DMS153 (cell line): ENCODE measurements at places on chromosomes 16 and 17.

- peak; percentile 37 for DNase-seq
Observed at GRCh38 chr17:64706224-64707049, 44.3 kb upstream of the SMURF2 start.

DNA sequence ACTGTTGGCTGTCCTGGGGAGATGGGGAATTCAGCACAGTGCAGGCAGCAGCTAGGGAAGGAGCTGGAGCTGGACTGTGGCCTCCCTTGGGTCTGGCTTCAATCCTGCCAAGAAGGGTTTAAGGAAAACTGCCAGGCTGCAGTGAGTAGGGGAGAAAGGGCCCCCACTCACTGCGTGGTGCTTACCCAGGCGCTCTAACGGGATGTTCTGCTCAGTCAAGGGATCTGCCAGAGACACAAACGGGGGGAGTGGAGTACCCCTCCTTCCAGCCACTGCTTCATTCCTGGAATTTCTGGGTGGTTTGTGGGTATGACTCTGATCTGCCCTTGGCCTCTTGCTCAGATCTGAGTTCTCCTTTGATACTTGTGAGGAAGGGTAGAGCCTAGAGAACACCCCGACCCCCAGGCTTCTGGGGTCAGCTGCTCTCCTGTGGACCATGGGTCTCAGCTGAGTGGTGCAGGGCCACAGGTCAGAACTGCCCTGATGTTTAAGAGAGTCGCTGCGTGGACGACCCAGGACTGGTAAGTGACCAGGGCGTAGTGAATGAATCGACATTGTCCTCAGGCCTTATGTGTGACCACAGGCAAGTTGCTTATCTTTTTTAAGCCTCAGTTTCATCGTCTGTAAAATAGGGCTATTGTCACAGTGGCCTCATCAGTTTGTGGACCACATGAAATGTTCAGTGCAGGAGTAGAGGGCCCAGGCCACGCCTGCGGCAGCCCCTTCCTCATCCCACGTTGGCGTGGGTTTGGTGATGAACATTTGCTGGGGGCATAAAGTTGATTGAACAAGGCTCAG is 9.6 kb downstream of the CRISPLD2 start:
- no peak for DNase-seq

GRCh38 chr17:18981642-18982424 is 22.7 kb downstream of the FAM83G start:
- no peak for DNase-seq

- DNase-seq, result peak; percentile 40
Observed at GRCh38 chr17:57086069-57086930, 1.3 kb downstream of the AKAP1 start.

GRCh38 chr16:17483351-17483750 is 12.6 kb upstream of the XYLT1 start:
- DNase-seq, result no peak

- no peak for DNase-seq
Observed at GRCh38 chr16:4693956-4694641, 737 bp downstream of the NUDT16L1 start.

GRCh38 chr17:70608193-70608592 is 438.9 kb downstream of the KCNJ2 start:
- no peak for DNase-seq

DNA sequence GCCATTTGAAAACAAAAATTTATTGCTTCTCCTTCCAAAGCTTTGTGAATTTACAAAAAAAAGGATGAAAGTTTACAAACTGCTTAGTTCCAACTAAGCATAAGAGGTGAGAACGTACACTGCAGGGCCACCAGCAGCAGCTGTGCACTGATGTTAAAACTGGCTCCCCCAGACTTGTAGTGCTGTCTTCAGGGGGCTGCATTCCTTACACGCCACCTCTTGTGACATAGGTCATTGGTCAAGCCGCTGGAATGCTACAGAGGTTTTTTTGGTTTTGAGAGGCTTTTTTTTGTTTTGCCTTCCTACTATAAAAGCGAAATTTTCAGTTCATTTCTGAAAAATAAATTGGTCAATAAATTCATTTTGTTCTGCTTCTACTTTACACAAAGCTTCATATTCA is 6.9 kb downstream of the IFT20 start:
- DNase-seq, result no peak

DNA sequence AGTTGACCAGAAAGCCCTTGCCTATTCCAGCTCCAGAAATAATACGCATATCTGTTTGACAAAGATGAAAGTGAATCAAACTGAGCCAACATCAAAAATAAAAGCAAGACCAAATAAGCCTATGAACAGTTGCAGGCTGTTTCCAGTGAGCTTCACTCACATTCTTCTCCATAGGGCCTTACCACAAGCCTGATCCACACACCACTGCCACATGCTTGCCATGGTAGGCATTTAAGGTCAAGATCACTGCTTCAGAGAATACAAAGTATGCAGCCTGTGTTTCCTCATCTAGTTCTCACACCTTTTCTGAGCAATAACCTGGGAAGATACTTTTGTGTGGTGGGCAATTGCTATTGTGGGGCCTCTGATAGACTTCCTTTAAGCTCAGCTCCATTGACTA is 1060.2 kb downstream of the CDH11 start:
- DNase-seq, result no peak

DNA sequence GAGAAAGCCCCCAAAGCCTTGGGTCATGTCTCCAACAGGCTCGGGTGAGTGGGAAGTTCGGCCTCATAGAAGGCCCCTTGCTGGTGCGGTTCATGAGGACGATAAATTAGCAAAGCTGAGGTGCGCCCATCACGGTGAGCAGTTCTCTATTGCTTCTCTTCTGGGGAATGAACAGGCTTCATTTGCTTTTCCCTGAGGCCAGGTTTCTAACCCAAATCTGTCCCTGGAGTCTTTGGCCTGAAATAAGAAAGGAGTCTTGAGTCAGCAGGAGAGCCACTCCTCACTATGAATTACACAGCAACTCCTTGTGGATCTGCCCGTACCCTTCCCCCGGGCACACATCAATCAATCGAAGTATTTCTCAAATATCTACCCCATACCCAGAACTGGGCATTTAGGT is 94.6 kb downstream of the YPEL2 start:
- no peak for DNase-seq

- DNase-seq, result no peak
Observed at GRCh38 chr17:79814127-79814973, 17.5 kb upstream of the CBX8 start.

DNA sequence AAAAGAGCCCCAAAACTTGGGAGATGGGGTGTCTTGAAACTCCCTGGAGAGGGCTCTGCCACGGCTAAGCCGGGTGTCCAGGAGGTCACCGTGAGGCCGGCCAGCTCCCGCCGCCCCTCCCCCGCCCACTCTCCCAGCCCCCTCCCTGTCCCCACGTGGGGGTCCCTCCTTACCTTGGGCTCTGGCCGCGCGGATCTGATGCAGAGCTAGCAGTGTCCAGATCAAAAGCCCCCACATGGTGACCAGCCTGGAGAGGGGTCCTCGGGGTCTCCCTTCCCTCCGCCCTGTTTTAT is 447 bp downstream of the SDK2 start:
- no peak for DNase-seq

DNA sequence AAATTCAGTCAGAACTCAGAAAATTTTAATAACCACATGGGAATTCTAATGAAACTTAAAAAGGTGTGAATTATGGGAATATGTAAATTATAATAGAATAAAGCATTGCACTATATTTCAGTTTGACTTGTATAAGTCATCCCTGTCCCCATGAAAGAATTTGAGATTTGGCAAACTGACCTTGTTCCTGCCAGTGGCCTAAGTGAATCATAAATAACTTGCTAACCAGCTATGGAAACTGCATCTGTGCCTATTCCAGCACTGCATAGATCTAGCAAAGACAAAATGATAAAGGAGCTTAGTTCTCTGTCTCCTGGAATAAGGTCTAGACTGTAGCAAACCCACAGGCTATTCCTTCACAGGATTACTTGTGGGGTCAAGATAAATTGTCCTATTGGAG is 106.8 kb upstream of the NOG start:
- DNase-seq, result no peak

GRCh38 chr16:50984688-50985087 is 166.4 kb downstream of the SALL1 start:
- DNase-seq, result no peak

DNA sequence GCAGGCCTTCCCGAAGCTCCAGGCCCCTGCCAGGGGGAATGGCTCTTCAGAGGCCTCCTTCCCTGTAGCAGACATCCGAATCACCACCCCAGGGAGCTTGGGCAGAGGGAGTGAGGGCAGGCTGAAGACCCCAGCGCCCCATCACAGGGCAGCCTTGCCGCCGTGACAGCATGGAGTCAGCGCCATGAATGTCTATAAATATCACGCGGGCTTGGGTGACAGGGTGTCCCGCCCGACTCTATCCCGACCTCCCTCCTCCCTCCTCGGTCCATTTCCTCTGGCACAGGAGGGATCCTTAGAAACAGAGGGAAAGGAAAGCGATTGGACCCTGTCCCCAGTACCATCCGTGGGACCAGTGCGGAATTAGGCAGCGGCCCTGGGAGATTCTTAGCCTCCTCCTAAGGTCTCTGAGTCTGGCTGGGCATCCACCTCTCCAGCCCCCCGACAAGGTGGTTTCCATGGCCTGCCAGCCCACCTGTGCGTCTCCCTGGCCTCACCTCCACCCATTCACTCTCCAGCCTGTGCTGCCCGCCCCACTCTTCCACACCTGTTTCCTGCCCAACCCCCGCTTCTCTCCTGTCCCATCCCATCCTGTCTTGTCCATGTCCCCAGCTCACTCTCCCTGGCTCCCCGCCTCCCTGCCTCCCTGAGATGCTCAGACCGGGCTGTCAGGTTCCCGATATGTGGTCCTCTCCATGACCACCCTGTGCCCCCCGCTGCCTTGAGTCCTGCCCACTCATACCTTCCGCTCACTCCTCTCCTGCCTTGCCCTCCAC is 5.1 kb downstream of the ATP2A1 start:
- peak; percentile 18 for DNase-seq

GRCh38 chr17:7835814-7836595 is 2.0 kb downstream of the KDM6B start:
- DNase-seq, result peak; percentile 48

GRCh38 chr17:45783593-45784292 is 377 bp upstream of the CRHR1 start:
- DNase-seq, result peak; percentile 55

DNA sequence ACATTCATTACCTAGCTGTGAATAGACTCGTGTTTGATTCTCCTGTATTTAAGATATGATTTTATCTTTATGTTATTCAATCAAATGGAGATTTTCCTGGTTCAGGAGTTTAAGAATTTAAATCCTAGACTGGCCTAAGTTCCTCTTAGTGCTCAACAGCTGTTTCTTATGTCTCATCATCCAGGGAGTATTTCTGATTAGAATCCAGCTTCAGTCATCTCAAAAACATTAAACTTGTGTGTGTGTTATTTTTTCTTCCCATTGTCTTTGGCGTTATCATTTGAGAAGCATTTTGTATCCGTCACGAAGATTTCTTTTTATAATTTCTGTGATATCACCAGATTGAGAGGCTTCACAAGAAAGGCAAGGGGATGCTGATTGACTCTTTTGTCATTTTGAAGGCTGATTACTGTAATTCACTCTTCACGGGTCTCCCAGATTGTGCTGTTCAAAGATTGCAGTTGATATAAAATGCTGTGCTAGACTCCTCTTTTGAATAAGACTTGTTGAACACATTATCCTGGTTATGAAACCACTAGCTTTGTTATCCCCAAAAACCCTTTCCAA is 204.8 kb downstream of the CDH8 start:
- DNase-seq, result no peak

GRCh38 chr16:89024546-89025060 is 47.6 kb upstream of the CBFA2T3 start:
- no peak for DNase-seq

GRCh38 chr16:89170346-89171215 is 967 bp upstream of the CDH15 start:
- DNase-seq, result peak; percentile 60

GRCh38 chr16:78122774-78123315 is 23.4 kb downstream of the WWOX start:
- DNase-seq, result peak; percentile 86

DNA sequence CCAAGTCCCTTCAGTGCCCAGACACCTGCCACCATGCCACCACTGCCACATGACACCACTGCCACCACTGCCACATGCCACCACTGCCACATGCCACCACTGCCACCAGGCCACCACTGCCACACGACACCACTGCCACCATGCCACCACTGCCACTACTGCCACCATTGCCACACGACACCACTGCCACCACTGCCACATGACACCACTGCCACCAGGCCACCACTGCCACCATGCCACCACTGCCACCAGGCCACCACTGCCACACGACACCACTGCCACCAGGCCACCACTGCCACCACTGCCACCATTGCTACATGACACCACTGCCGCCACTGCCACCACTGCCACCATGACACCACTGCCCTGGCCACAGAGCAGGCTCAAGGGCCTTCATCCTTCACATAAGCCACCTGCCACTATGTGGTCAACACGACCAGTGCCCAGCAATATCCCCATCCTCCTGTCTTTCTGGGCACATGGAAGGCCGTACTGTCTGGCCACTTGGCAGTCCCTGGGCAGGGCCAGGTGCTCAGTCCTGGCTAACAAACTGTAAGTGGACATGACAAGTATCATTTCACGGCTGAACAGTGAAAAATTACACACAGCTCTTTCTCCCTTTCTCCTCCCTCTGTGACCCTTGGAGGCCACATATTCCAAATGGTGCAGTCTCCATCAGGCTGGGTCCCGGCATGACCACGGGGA is 33.1 kb downstream of the ABR start:
- DNase-seq, result no peak

- DNase-seq, result no peak
Observed at GRCh38 chr17:19345067-19345460, 17.5 kb downstream of the B9D1 start.

DNA sequence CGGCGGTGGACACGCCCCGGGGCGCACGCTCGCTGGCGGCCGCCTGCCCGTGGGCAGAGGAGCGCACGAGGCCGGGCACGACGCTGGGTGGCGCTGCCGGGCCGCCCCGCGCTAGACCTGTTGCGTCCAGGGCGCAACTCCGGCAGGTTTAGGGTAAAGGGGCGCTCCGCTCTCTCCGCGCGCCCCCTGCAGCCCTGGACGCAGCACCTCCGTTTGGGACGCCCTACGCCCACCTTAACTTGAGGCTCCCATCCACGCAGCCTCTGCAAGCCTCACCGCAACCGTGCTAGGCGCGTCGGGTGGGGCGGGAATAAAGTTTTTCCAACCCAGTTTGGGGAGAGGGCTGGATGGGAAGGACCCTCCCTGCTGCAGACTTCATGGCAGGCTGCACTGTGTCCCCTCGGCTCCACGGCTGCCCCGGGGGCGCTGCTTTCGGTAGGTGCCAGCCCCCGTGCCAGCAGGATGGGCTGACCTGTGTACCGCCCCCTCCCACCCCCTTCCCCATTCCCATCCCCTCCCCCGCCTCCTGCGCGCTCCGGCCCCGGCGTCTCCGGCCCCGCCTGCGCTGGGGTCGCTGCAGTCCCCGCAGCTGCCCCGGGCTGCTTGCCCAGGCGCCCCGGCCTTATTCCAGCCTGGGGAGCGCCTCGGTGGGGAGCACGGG is at the start of gene SYT17:
SYT17 (plus strand) TSS at position 531 of the 661 bp plus-strand sequence. CDS start 407 bp downstream, outside the sequence.
- DNase-seq, result peak; percentile 72

GRCh38 chr16:4802659-4803287 is 340 bp upstream of the ROGDI start:
- peak; percentile 87 for DNase-seq
